ENCODE measurements at places on chromosomes 3 and 15.

- peak; percentile 68 for DNase-seq
Observed at GRCh38 chr15:45458746-45459403, 63.7 kb downstream of the SLC30A4 start.

DNA sequence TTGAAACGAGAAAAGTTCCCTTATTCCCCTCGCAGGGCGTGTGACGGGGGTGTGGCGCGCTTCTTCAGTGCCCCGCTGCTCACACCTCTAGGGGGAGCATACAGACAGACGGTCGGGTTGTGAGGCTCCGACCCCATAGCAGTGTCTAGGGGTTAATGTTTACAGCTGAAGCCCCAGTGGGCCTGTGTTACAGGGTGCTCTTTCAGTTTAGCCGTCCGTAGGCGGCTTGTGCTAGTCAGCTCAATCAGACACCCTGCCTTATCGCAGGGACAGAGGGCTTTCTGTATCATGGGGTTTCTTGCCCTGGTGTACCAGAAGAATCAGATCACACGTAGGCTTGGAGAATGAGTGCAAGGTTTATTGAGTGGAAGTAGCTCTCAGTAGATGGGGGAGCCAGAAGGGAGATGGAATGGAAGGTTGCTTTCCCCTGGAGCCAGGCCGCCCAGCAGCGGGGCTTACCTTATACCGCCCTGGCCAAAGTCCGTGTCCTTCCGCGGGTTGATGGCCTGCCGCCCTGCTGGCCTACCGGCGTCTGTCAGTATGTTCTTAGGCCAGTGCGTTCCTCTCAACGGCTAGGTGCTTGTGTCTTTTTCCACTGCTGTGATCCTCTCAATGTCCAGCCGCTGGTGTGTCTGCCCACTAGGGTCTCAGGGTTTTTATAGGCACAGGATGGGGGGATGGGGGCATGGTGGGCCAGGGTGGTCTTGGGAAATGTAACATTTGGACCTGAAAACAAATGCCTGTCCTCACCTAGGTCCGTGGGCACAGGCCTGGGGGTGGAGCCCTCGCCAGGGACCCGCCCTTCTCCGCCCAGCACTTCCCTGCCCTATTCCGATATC lies 32.2 kb upstream of the ACP3 start:
- DNase-seq: peak; percentile 80

DNA sequence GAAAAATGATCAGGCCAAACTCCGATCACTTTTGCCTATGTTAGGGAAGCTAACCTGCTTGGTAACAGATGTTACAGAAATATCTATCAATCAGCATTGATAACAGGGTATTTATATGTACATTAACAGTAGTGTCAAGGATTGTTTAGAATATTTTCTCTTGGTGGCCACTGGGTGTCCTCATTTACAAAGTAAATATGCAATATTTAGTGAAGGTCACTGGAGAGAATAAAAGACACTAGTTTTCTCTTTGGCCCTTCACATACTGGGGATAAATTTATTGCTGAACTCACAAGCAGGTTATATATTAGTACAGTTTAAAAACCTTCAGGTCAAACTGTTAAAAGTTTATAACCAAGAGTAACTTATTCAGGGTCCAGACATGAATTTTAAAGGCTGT lies 69.0 kb downstream of the TIGIT start:
- DNase-seq: peak; percentile 29

DNA sequence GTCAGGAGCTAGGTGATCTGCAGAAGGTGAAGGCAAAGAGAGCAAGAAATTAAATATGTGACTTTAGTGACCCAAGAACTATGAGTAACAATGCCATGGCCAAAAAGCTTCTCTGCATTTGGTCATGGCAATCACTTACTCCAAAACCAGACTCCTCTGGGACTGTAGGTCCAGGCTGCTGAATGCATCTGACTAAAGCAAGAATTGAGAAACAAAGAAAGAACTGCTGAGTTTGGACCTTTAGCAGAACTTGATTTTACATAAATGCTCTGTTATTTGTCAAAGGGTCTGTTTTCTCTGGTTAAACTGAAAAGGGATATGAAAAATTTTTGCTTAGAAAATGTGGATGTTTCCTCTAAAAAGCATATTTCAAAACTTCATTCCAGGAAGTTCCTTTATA lies 1102.2 kb downstream of the IGSF11 start:
- DNase-seq: no peak

DNA sequence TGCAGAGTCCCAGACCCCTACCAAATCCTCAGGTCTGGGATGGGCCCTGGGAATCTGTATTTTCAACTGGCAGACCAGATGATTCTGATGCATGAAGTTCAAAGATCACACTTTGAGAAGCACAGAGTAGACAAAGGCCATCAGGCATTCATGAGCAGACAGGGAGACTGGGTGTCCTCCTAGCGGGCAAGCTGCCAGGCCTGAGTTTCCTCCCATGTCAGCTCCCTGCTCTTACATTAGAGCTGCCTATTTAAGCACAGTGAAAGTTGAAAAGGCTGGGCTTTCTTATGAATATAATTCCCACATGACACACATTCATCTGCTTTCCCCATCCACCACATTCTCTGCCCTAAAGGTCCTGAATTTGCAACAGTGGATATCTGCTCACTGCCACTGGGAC lies 14.0 kb downstream of the CAPN3 start:
- no peak for DNase-seq

DNA sequence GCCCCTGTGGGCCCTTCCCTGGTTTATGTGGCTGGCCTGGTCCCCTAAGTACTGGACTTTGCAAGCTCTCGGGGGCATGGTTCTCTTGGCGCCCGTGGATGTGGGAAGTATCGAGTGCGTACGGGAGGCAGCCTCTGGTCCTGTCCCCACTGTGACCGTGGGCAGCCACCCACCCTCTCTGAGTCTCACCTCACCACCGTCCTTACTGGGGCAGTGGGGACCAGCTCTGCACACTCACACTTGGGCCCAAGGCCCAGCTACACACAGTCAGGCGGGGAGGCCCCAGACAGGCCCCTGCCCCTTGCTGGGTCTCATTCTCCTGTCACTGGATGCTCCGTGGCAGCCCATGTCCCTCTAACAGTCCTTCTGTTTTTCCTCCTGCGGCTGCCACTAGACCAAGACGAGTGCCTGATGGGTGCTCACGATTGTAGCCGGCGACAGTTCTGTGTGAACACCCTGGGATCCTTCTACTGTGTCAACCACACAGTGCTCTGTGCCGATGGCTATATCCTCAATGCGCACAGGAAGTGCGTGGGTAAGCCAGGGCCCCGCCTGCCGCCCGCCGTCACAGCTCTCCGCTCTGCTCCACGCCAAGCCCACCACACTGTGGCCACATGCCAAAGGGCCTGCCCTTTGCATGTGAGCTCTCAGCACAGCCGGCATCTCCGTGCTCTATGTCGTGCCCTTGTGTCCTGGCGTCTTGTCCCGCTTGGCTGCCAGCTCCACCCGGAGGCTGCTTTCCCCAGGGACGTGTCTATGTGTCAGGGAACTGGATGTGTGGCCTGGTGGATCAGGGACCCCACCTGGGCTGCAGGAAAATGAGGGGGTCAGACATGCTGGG lies 72.7 kb downstream of the FBLN2 start:
- no peak for DNase-seq

GRCh38 chr3:157559401-157559800 lies 56.2 kb upstream of the VEPH1 start:
- DNase-seq: no peak

GRCh38 chr15:27459836-27460235 lies 488.9 kb downstream of the GABRG3 start:
- no peak for DNase-seq

- DNase-seq: no peak
Observed at GRCh38 chr3:149245738-149246451, 24.3 kb upstream of the CP start.

GRCh38 chr3:137796993-137797392 lies 32.9 kb downstream of the SOX14 start:
- no peak for DNase-seq

- DNase-seq: peak; percentile 63
Observed at GRCh38 chr15:84982301-84982920, 755 bp downstream of the PDE8A start.

GRCh38 chr3:47705391-47705790 lies 76.3 kb downstream of the SMARCC1 start:
- no peak for DNase-seq

DNA sequence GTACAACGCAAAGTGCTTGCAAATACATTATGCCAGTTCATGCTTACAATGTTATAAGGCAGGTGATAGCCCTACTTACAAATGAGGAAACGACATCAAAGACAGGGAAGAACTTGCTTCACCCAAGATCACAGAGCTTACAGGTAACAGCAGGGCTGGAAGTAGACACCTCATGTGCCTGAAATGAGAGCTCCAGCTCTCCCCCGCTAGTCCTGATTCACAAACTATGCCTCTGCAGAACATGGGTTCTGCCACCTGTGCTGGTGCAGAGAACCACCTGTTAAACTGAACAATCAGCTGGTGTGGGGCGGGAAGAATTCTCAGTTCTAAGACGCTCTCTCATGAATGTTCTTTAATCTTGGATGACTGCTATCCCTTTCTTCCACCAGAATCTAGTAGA lies 7.4 kb downstream of the RBSN start:
- DNase-seq: no peak

- DNase-seq: no peak
Observed at GRCh38 chr3:156206157-156206556, 85.8 kb downstream of the KCNAB1 start.

DNA sequence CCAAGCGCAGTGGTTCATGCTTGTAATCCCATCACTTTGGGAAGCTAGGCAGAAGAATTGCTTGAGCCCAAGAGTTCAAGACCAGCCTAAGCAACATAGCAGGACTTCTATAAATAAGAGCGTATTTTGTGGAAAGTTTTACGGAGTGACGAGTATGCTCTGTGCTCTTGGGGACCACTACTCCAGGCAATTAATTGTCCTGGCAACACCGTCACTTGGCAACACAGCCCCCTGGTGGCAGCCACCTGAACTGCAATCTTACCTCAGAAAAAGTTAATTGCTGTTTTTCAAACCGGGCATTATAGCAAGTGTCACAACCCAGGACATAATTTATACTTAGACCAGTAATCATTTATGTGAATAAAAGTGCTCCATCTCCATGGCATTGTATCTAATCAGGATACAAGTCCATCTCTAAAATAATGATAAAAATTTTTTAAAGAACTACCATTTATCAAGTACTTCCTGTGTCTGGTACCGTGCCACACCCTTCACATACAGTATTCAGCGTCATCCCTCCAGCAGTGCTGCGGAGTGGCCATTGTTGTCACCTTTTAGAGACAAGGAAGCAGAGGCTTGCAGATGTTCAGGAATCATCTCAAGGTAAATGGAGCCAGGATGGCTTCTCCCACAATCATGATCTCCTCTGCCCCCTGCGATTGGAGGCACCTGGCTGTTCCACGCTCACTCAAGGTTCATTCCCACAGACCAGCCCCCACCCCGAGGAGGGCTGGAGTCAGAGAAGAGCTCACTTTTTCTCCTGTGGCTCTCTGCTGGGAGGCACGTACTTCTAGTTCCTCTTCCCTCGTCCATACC lies 34.5 kb downstream of the PLA2G4D start:
- DNase-seq: peak; percentile 78

GRCh38 chr3:15333956-15334263 lies 1.5 kb upstream of the SH3BP5 start:
- DNase-seq: no peak

- no peak for DNase-seq
Observed at GRCh38 chr15:99118801-99119546, 14.1 kb downstream of the SYNM start.

- no peak for DNase-seq
Observed at GRCh38 chr3:161474741-161475140, 21.9 kb upstream of the OTOL1 start.

DNA sequence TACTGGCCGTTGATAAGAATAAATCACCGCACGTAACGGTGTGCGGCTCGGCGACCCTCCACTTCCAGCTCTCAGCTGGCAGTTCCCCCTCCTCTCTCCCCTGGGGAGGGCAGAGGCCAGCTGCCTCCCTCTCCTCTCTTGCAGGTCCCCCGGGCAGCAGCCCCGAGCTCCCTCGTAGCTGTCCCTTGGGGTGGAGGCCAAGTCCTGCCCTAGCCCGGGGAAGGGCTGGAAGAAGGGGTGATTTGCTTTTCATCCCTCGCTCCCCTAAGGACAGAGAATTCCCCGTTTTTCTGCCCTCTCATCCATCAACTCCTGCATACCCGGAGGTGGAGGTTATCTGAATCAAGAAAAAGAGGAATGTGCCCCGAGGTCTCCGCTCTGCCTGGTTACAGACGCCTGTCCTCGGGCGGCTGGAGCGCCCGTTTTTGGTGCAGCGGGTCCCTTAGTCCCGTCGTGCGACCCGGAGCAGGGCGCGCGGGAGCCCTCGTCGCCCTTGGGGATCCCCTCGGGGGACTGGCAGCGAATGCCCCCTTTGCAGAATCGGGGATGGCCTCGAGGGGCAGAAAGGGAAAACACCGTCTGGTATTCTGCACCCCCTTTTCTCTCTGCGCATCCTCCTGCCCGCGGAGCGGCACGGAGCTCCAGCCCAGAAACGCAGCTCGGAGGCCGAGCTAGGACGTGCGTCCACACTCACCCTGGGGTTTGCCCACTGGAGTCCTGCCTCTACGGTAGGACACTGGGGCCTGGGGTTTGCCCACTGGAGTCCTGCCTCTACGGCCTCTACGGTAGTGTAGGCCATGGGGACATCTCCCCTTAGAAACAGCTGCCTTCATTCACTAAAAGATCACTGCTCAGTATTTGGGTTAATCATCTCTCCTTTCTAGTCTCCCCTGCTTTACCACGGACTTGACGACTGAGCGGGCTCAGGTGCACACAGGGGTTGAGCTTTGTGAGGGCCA lies 2.2 kb downstream of the PTPRG start:
- peak; percentile 71 for DNase-seq

- peak; percentile 29 for DNase-seq
Observed at GRCh38 chr15:96362011-96362754, 31.7 kb downstream of the NR2F2 start.

DNA sequence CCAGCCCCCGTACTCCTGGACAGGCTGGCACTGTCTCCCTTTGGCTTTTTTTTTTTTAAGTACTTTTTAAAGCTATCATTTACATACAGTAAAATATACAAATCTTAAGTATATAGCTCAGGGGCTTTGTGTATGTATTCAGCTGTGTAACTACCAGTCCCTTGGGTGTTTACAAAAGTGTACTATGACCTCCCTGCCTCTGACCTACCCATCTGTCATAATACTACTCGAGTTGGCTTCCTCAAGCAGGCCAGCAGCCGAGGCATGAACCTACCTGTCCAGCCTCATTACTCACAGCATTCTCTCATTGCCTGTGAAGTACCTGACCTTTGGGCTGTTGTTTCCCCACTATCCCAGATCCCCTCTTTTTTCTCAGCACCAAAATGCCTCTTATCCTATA lies 33.2 kb downstream of the ABHD2 start:
- DNase-seq: no peak

DNA sequence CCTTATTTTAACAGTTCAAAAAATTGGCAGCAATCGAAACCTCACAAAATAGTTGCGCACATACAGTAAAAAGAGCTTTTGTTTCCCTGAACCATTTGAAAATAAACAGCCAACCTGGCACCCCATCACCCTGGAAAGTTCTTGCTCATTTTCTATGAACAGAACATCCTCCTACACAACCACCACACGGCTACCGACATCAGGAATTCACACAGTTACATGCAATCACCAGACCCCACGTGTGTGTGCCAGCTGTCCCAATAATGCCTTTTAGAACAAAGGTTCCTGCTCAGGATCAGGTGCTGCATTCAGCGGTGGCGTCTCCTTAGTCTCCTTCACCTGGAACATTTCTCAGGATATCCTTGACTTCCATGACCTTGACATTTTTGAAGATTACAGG lies 186.5 kb downstream of the KLF13 start:
- no peak for DNase-seq
